ENCODE measurements at places on chromosomes 3 and 15. TPM values are rescaled to one million over a fixed set of nuclear protein-coding genes. Genes with fewer than 3 reads are reported as not detected.

GRCh38 chr3:179969525-179969924, 67.2 kb downstream of the PEX5L start:
- peaks cover 34% of the 10 kb centered on the region for H3K27me3 ChIP-seq
- H3K27ac ChIP-seq = no peak overlapping the region
- no peak for DNase-seq

DNA sequence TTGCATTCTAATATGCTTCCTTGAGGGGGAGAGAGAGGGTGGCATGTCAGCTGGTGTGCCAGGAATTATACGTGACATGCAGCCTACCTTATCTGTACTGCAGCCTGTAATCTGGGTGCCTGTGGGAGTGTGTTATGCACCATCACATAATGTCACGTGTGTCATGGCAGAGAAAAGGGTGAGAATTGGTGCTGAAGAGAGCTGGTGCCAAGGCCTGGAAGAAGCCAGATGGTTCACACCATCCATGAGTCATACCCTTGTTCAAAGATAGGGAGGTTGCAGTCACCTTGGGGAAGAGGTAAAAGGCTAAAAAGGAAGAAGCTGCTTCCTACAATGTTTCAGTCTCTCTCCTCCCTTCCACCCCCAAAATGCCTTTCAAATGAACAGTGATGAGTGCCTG, 5.3 kb downstream of the BRPF1 start:
- H3K27me3 ChIP-seq = no peaks in the 10 kb centered on the region
- H3K4me1 ChIP-seq = peaks cover 57% of the 10 kb centered on the region
- no peak overlapping the region for H3K27ac ChIP-seq

GRCh38 chr3:112605285-112605684, 35.7 kb downstream of the CCDC80 start:
- H3K27ac ChIP-seq = no peak overlapping the region
- H3K4me3 ChIP-seq = no peak overlapping the region
- H3K27me3 ChIP-seq = no peaks in the 10 kb centered on the region
- DNase-seq = no peak

DNA sequence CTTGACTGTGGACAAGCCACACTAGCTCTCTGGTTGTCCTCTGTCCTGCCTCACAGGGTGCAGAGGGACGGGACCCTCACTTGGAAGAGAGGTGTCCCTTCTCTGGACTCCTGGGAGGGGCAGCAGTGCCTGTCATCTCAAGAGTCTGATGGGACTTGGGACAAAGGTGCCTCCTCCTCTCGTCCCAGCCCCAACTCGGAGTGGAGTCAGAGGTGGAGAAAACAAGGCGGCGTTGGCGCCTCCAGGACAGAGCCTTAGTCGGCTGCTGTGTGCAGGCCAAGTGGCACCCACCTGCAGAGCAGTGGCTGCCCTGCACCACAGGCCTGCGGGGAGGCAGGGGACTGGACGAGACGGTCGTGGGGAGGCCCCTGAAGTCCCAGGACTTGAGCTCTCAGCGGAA, 9.4 kb upstream of the SEC13 start:
- no peak overlapping the region for H3K27ac ChIP-seq
- H3K27me3 ChIP-seq = peaks cover 51% of the 10 kb centered on the region
- H3K4me3 ChIP-seq = no peak overlapping the region
- H3K36me3 ChIP-seq = no peaks in the 10 kb centered on the region
- no peaks in the 10 kb centered on the region for H3K4me1 ChIP-seq

DNA sequence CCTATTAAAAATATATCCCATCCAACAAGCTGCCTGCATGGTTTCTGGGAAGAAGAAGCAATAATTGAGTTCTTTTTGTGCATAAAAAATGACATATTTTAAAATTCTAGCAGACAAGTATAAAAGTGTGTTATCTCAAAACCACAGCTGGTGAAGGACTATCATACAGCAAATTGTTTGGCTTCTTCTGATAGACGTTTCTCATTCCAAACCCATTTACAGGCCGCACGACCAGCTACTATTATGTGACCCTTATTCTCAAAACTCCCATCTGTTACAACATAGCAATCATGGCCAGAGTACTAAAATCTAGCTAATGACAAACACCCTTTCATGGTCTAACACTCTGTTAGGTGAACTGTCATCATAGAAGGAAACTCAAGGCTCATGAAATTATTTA, 21.7 kb downstream of the ETFA start:
- no peaks in the 10 kb centered on the region for H3K27me3 ChIP-seq
- peaks cover 18% of the 10 kb centered on the region for H3K4me1 ChIP-seq
- DNase-seq = no peak
- H3K27ac ChIP-seq = no peak overlapping the region
- H3K36me3 ChIP-seq = peaks cover 32% of the 10 kb centered on the region
- H3K4me3 ChIP-seq = no peak overlapping the region

GRCh38 chr3:41915353-41915752, 46.5 kb downstream of the ULK4 start:
- no peaks in the 10 kb centered on the region for H3K27me3 ChIP-seq
- no peaks in the 10 kb centered on the region for H3K4me1 ChIP-seq
- DNase-seq = no peak
- H3K27ac ChIP-seq = no peak overlapping the region
- no peaks in the 10 kb centered on the region for H3K36me3 ChIP-seq

DNA sequence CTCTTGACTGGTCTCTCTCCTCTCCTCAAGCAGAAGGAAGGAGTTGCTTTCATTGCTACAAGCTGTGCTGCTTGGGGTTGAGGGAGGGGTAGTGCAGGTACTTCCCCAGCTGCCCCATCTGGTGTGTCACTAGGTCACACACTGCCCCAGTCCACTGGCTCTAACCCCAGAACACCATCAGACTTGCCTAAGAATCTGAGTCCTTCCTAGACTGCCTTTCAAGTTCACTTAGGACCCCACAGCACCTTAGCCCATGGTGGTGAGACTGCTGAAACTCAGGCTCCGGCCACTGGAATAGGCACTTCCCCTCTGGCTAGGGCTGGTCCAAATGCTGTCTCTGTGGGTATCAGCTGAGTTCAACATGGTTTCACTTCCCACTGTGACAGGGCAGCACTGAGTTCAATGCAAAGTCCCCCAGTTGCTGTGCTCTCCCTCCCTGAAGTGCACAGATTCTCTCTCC, 279.7 kb upstream of the GOLGA6L4 start:
- no peak overlapping the region for H3K4me3 ChIP-seq
- H3K4me1 ChIP-seq = no peaks in the 10 kb centered on the region
- H3K27me3 ChIP-seq = no peaks in the 10 kb centered on the region
- H3K27ac ChIP-seq = no peak overlapping the region

DNA sequence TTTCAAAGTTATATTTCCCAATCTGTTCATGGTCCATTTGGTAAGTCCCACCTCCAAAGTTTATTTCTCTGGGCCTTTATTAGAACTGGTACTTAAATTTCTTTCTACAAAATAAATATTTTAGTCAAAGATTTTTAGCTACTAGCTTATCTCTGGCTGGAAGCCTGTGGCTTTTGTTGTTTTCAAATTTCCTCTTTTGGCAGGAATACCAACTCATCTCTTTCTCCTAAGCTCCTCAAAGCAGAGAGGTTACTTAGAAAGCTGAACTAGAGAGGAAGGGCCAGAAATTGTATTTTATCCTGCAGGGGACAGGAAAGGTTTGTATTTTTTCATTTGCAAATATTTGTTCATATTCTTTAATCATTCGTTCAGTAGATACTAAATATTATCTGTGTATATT, 227.8 kb downstream of the TBL1XR1 start:
- H3K4me3 ChIP-seq = no peak overlapping the region
- H3K36me3 ChIP-seq = no peaks in the 10 kb centered on the region
- H3K4me1 ChIP-seq = no peaks in the 10 kb centered on the region
- no peak for DNase-seq
- no peak overlapping the region for H3K27ac ChIP-seq

GRCh38 chr15:27260523-27260922, 289.5 kb downstream of the GABRG3 start:
- no peaks in the 10 kb centered on the region for H3K4me1 ChIP-seq
- no peak overlapping the region for H3K27ac ChIP-seq
- H3K36me3 ChIP-seq = no peaks in the 10 kb centered on the region
- no peak overlapping the region for H3K4me3 ChIP-seq
- no peak for DNase-seq

- H3K36me3 ChIP-seq = no peaks in the 10 kb centered on the region
- no peak for DNase-seq
- H3K27ac ChIP-seq = no peak overlapping the region
- peaks cover 50% of the 10 kb centered on the region for H3K27me3 ChIP-seq
- no peaks in the 10 kb centered on the region for H3K4me1 ChIP-seq
- no peak overlapping the region for H3K4me3 ChIP-seq
These were observed 78.6 kb downstream of the TRIM42 start for GRCh38 chr3:140756240-140757016.

DNA sequence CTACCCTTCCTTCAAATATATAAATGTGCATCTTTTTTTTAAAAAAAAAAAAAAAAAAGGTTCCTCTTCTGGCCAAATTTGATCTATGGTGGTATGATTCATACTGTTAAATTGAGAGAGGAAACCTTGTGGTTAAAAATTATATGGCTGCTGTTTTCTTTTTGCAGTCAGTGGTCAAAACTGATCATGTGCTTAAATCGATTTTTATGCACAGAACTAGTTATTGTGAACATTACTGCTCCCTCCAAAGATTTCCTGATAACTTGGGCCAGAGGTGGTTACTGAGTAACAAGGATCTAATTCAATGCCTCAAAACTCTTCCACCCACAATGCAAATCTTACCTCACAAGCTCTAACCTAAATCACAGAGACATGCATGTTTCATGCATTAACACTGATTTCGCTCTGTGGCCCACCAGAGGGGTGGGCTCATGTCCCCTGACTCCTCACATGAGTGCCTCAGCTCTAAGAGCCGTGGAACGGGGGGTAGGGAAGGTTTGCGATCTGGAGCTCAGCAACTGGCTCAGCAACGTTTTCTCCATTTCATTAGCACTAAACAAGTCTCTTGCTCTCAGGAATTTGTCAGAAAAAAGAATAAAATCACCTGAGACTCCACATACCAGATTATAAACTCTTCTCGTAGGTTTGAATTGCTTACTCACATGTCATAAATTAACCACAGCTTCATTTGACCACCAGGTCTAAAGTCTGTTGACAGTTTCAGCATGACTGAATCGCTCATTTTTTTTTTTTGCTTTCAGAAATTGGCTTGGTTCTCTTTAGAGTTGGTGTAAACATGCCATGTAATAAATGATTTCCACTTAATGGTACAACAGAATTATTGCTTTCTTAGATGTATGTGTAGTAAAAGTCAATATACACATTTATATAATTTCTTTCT, 280.4 kb downstream of the CD47 start:
- H3K27ac ChIP-seq = no peak overlapping the region
- no peak overlapping the region for H3K4me3 ChIP-seq
- no peaks in the 10 kb centered on the region for H3K27me3 ChIP-seq

GRCh38 chr15:69949485-69949884, 148.2 kb downstream of the TLE3 start:
- no peak overlapping the region for H3K4me3 ChIP-seq
- peaks cover 16% of the 10 kb centered on the region for H3K27me3 ChIP-seq
- no peak overlapping the region for H3K27ac ChIP-seq
- no peaks in the 10 kb centered on the region for H3K36me3 ChIP-seq
- H3K4me1 ChIP-seq = no peaks in the 10 kb centered on the region

DNA sequence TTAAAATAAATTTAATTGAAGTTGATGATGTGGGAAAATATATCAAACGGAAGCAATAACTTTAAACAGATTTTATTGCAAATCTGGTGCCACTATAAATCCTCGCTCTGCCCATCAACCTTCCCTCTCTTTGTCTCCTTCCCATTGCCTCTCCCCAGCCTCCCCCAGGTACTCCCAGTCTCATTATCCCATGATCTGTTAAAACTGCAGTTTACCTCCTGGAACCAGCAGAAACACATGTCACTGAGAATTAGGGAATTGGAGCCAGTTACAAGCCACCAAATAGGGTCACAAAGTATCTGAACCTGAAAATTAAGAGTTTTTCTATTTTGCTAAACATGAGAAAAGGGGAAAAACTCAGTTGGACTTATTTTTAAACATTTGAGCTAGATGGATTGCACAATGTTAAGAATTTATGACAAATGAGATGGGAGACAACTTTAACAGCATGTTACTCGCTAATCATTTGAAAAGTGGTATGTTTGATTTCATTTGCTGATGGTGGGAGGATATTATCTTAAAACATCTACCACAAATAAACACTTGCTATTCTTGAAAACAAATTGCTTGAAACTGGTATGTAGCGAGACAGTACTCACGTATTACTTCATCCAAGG, 2.4 kb downstream of the PLCH1 start:
- H3K4me3 ChIP-seq = no peak overlapping the region
- H3K27ac ChIP-seq = no peak overlapping the region
- DNase-seq = no peak
- peaks cover 31% of the 10 kb centered on the region for H3K4me1 ChIP-seq
- peaks cover 61% of the 10 kb centered on the region for H3K27me3 ChIP-seq

GRCh38 chr3:29144807-29145206, 136.1 kb upstream of the RBMS3 start:
- DNase-seq = peak; percentile 20
- H3K27me3 ChIP-seq = no peaks in the 10 kb centered on the region
- no peak overlapping the region for H3K4me3 ChIP-seq
- no peaks in the 10 kb centered on the region for H3K36me3 ChIP-seq
- peaks cover 19% of the 10 kb centered on the region for H3K4me1 ChIP-seq

GRCh38 chr15:31217566-31218270, 108.9 kb upstream of the KLF13 start:
- H3K36me3 ChIP-seq = no peaks in the 10 kb centered on the region
- no peak for DNase-seq
- peaks cover 49% of the 10 kb centered on the region for H3K4me1 ChIP-seq

The COL7A1 gene
- total RNA-seq = 24.4 TPM

The IGF2BP2 gene
- 17.9 TPM for total RNA-seq

The CD276 gene
- 32.4 TPM for total RNA-seq

The TRIM42 gene
- not detected for total RNA-seq

The GRK7 gene
- total RNA-seq = not detected

All from left ventricle myocardium inferior (tissue), 1 donor.